ENCODE measurements at places on chromosomes 3 and 15.
A peak's percentile ranks its signal among the peaks of the same experiment; 100 is the strongest.

GRCh38 chr3:35194666-35195065 lies 444.7 kb upstream of the ARPP21 start:
- DNase-seq, result no peak

- DNase-seq, result no peak
Measured at GRCh38 chr15:45548753-45549520, 26.4 kb upstream of the SLC30A4 start.

DNA sequence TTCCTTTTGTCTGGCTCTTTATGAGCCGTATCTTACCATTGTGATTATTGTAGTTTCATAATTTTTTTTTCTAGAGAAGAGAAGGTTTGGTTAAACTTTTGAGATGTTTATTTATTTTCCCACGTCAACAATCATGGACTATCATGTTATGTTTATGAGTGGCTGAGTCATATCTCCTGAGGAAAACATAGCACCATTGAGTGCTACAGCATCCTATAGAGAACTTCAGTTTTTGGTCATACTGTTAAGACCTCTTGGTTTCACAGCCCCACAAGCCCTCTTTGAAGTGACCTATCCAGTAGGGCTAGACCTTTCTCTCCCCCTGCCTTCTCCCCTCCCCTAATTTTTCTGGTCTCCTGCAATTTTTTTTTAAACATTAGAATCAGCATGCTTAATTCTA lies 20.8 kb downstream of the PIK3CA start:
- no peak for DNase-seq

DNA sequence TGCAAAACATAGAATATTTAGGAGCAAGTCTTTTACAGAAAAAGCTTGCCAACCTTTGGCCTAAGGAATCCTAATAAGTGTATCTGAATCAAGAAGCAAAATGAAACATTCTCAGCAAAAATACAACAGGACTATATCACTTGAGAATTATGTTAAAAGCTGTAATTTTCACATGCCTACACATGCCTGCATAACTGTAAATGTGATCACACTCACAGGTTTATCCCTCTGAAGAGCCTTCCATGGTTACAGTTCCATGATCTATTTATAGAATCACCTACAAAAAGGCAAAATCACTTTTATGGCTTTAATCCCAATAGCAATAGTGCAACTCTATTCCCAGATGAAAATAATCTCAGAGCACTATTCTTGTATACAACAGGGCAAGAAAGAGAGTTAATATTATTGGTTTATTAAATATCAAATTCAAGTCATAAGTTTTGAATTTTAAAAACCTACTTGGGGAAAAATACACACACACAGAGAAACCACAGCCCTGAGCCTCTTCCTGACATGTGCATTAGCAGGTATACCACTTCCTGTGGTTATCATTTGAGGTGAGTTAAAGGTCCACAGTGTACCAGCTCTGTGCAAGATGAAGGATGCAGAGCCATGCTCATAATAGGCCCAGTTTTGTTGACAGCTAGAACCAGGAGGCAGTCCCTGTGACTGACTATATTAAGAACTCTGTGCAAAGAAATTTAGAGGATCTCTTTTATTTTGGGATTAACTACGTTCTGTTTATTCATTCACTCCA lies 252.5 kb upstream of the TGFBR2 start:
- DNase-seq, result no peak

- no peak for DNase-seq
Measured at GRCh38 chr3:190624282-190624681, 110.4 kb downstream of the IL1RAP start.

DNA sequence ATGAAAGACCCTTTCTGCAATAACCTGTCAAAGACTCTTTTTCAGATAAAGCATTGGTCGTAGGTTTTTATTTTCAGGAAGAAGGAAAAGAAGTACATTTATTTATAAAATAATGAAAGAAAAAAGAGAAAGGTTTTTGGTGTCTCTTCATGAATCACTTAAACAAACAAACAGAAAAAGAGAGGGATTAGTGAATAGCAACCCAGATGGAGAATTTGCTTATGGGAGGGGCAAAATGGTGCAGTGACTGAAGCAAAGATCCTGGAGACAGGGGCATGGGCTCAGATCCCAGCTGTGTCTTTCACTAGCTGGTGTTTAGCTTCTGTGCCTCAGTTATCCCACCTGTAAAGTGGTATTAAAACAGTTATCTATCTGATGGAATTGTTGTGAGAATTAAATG lies 78.6 kb upstream of the PFN2 start:
- no peak for DNase-seq

- DNase-seq, result peak; percentile 53
Measured at GRCh38 chr15:101138913-101139880, 112.7 kb downstream of the CHSY1 start.

- DNase-seq, result peak; percentile 28
Measured at GRCh38 chr15:57586661-57587424, 4.9 kb upstream of the MYZAP start.

- DNase-seq, result no peak
Measured at GRCh38 chr3:193640728-193641439, 47.9 kb downstream of the OPA1 start.

DNA sequence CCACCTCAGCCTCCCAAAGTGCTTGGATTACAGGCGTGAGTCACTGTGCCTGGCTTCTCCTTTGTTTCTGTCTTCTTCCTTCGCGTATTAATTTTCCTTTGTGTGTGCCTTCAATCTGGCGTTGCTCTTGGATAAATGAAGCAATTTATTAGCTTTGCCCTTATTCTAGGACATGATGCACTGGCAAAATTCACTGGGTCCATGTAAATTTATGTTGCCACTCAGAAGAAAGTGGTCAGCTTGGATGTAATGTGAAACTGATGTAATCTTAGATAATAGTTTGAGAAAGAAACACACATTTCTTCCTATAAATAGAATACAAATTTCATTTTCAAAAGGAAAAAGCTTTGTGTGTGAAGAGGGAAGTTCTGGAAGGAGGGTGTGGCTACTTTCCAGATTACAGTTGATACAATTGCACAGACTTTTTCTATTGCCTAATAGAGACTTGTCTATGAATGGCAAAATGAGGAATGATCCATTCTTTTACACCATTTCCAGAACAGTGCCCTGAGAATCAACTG lies 23.3 kb upstream of the ATP1B3 start:
- no peak for DNase-seq

GRCh38 chr3:126928921-126929474 lies 53.9 kb upstream of the PLXNA1 start:
- no peak for DNase-seq

DNA sequence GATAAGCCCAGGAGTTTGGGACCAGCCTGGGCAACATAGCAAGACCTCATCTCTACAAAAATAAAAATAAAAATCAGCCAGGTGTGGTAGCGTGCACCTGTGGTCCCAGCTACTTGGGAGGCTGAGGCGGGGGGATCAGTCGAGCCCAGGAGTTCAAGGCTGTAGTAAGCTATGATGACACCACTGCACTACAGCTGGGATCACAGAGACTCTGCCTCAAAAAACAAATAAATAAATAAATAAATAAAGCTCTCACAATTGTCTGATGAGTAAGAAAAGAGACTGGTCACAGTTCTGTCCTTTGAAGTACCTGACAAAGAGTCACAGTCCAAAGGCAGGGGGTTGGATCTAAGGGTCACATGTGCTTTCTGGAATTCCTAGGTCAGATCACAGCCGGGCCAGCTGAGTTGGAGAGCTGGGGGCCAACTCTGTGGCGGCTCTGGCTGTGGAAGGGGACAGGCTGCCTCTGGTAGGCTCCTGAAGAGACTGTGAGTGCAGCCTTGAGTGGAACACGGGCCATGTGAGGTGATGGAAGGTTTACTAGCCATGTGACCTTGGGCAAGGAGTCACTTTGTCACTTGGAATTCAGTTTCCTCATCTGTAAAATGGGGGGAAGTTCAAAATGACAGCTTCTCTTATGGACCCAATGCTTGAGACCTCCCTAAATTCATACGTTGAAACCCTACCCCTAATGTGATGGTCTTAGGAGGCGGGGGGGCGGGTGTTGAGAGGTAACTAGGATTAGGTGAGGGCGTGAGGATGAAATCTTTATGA lies 47.2 kb downstream of the WHAMM start:
- no peak for DNase-seq

- no peak for DNase-seq
Measured at GRCh38 chr3:153103406-153103945, 58.5 kb upstream of the RAP2B start.

- no peak for DNase-seq
Measured at GRCh38 chr15:71746719-71747118, 63.6 kb upstream of the NR2E3 start.

- no peak for DNase-seq
Measured at GRCh38 chr3:109132801-109133473, 3.6 kb upstream of the C3orf85 start.

GRCh38 chr15:100703032-100703578 lies 100.7 kb downstream of the ASB7 start:
- DNase-seq, result peak; percentile 49

DNA sequence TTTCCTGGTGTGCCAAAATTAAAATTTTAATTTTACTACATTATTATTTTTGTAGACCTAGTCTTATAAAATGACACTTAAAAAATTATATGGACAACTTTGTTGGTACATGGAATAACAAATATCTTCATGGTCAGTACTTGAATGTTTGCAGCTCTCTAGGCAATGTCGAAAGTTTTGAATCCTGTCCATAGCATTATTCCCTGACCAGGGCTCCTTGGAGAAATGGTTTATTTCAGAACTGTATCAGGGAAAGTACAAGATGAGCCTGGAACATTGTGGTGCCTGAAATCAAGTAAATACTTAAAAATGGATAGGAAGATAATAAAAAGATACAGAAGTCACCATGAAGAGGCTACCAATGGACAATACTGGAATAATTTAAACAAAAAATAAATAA lies 47.6 kb downstream of the ALDH1A2 start:
- no peak for DNase-seq

DNA sequence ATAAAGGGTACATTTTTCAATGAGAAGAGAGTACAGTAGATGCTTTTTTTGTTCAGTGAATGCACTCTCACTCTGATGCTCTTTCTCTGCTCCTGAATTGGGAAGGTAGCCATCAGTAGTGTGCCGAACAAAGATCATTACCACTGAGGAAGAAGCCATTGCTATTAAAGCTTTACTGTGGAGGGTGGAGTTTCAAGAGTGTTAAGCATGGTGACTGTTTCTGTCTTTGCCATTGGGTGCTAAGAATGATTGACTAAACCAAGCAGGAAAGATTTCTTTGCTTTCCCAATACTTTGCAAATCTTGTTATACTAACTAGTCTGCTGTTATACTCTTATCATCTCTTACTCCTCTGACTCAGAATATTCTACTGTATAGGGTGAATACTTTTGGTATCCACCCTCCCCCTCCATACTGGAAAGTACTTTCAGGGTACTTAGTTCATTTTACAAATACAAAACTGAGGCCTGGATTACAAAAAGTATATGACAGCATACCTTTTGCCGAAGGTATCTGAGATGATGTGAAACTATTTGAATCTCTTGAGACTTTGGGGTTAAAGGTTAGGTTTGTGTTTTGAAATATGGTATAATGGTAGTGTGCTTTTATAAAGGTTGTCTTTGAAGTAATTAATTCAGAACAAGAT lies 1.7 kb downstream of the RAB11A start:
- peak; percentile 31 for DNase-seq

DNA sequence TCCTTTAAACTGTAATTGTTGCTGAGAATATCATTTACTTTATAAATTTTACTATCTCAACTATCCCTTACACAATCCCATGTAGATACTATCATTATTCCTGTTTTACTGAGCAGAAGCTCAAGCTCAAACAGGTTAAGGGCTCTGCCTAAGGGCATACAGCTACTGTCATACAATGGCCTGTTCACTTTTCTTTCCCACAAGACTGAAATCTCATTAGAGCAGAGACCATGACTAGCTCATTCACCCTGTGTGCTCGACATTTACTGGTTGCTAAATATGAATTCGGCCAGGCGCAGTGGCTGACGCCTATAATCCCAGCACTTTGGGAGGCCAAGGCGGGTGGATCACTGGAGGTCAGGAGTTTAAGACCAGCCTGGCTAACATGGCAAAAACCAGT lies 1.6 kb upstream of the MESP2 start:
- DNase-seq, result no peak

DNA sequence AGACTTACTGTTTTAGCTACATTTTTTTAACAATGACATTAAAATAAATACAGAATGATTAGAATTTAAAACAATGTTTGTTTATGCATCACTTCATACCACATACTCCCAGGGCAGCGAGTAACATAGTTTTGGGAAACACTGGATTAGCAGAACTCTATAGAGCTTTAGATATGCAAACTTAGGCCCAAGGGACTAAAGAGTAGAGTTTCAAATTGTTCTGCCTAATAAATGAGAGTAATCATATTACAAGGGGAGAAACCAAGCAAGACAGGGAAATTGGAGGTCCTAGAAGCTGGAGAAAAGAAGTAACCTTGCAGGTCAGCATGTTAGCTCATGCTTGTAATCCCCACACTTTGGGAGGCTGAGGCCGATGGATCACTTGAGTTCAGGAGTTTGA lies 3.6 kb upstream of the DAZL start:
- DNase-seq, result no peak

GRCh38 chr3:33426068-33426467 lies 14.1 kb downstream of the UBP1 start:
- DNase-seq, result no peak

DNA sequence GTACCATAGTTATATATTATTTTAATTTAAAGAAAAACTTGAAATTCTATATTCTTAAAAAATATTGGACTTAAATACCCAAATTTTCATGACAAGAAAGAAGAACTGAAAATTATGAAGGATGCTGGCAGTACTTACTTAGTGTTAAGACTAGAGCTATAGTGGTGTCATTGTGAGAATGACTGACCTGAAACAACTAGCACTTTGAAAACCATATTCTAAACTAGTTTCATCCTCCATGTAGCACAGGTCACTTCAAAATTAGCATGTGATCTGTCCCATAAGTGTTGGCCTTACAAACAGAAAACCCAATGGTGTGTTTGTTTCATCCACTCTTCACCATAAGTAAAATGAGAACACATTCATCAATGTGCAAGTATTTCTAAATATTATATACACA lies 208.6 kb downstream of the ZIC4 start:
- no peak for DNase-seq

DNA sequence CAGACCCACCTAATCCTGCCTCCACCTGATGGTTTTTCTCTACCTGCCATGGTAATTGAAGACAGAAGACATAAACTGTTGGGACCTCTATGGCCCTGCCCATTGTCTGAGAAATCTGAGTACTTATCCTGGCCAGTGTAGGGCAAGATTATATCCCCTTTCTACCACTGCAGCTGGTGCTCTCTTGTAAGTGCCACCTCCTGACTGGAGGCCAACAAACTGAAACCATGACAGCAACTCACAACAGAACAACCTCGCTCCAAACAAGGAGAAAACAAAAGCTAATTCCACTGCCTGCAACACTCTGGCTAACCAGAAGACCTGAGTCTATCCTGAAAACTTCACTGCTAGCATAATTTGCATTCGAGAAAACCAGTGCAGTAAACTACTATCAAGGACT lies 82.9 kb downstream of the CLDN1 start:
- no peak for DNase-seq

Measured in GM06990 (cell line).